Cardiac septum (tissue), 1 donor: ENCODE measurements at places on chromosomes 1 and 21. TPM values are rescaled to one million over a fixed set of nuclear protein-coding genes. Genes with fewer than 3 reads are reported as not detected.

The FAM78B gene
- total RNA-seq: 2.7 TPM

DNA sequence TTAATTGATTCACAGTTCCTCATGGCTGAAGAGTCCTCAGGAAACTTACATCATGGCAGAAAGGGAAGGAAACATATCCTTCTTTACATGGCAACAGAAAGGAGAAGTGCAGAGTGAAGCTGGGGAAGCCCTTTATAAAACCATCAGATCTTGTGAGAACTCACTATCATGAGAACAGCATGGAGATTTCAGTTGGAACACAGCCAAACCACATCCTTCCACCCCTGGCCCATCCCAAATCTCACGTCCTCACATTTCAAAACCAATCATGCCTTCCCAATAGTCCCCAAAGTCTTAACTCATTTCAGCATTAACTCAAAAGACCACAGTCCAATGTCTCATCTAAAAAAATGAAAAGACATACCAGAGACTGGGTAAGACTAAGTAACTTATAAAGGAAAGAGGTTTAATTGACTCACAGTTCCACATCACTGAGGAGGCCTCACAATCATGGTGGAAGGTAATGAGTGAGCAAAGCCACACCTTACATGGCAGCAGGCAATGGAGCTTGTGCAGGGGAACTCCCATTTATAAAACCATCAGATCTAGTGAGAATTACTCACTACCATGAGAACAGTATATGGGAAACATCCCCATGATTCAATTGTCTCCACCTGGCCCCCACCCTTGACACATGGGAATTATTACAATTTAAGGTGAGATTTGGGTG, 105.2 kb downstream of the MRPL39 start:
- no peak for DNase-seq

GRCh38 chr1:46102769-46103476, 29.5 kb downstream of the PIK3R3 start:
- no peak for DNase-seq

GRCh38 chr1:212157252-212157651, 121.7 kb downstream of the DTL start:
- no peak for DNase-seq

The RHBG gene
- total RNA-seq: not detected
